Colonic mucosa (tissue), 4 donors: ENCODE measurements at places on chromosomes 7 and 10. TPM values are rescaled to one million over a fixed set of nuclear protein-coding genes. Genes with fewer than 3 reads are reported as not detected.

The MPP7 gene
- 30.8 TPM for total RNA-seq

The TMEM229A gene
- not detected for total RNA-seq

The SPDYE6 gene
- total RNA-seq: not detected

The PRXL2A gene
- 101 TPM for total RNA-seq

The HNRNPA2B1 gene
- total RNA-seq: 447 TPM

The MYPN gene
- total RNA-seq: 0.07 TPM

The SORBS1 gene
- 17.6 TPM for total RNA-seq

The CPVL gene
- total RNA-seq: 4.9 TPM

The FFAR4 gene
- total RNA-seq: 48.2 TPM

The ACTR3C gene
- total RNA-seq: 29.6 TPM

The LRRN3 gene
- total RNA-seq: 0.42 TPM

DNA sequence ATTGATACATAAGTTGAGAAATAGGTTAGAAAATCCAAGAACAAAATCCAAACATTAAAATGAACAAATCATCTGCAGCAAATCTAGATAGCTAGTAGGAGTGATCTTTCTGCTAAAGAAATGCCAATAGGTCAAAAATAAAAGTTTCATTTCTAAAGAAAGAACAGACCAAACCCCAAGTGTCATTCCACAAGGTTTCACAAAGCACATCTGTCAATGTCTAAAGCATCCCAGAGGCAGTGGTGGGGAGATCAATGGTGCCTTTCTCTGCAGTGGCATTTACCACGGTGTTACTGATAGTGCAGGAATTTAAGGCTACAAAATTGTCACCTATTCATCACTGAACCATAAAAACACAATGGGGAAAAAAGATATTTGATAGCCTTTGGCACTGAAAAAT lies 147.9 kb downstream of the PARD3 start:
- H3K36me3 ChIP-seq: no peaks in the 10 kb centered on the region
- no peak overlapping the region for H3K4me3 ChIP-seq

GRCh38 chr10:50544095-50544856 lies 79.5 kb downstream of the SGMS1 start:
- DNase-seq: no peak
- no peaks in the 10 kb centered on the region for H3K27me3 ChIP-seq
- H3K4me3 ChIP-seq: no peak overlapping the region
- no peaks in the 10 kb centered on the region for H3K4me1 ChIP-seq

GRCh38 chr10:110684800-110685446 lies 40.8 kb downstream of the RBM20 start:
- DNase-seq: no peak
- H3K4me1 ChIP-seq: no peaks in the 10 kb centered on the region
- no peaks in the 10 kb centered on the region for H3K36me3 ChIP-seq

DNA sequence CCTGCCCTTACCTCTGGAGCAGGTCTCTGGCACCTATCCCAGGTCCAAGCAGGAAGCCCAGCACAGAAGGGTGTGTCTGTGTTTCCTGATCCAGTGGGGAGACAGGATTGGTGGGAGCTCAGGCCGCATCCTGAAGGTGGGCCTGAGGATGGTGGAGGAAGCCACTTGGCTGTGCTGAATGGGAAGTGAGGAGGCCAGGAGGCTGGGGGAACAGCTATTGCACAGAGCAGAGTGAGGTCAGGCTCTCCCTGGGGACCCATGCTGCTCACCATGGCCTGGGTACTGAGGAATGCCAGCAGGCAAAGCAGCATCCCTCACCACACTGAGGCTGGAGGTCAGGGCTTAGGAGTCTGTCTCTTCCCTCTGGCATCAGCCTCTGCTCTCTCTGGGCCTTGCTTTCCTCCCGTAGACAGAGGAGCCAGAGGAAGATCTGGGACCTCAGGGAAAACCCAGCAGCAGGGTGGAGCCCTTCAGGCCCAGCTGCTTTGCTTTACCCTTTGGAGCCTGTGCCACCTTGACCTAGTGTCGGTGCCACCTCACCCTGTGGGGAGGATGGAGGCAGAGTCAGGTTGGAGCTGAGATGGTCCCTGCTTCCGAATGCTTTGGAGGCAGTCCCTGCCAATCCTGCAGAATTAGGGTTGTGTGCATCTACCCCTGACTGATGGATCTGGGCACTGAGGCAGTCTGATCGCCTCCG lies 39.0 kb downstream of the CDH23 start:
- no peak overlapping the region for H3K4me3 ChIP-seq
- H3K27me3 ChIP-seq: no peaks in the 10 kb centered on the region
- peak; percentile 44 for DNase-seq
- no peaks in the 10 kb centered on the region for H3K36me3 ChIP-seq
- H3K4me1 ChIP-seq: no peaks in the 10 kb centered on the region

DNA sequence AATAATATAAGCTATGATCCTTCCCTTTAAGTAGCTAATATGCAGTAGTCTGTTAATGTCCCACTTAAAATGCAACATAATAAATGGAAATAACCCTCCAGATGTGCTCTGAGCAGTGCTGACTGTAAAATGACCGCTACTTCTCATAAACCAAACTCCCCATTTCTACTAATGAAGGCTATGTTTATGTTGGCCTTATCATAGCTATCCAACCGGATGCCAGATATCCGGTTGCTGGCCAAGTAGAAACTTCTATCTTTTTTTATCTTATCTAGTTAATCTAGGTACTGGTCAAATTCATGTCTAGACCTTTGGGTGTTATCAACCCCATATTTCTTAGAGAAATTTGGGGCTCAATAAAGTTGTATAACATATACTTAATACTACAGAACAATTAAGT lies 56.6 kb downstream of the CHRM2 start:
- H3K4me3 ChIP-seq: no peak overlapping the region
- no peaks in the 10 kb centered on the region for H3K27me3 ChIP-seq
- no peaks in the 10 kb centered on the region for H3K4me1 ChIP-seq
- H3K27ac ChIP-seq: no peak overlapping the region
- no peaks in the 10 kb centered on the region for H3K36me3 ChIP-seq

GRCh38 chr7:143216151-143216550 lies 5.7 kb upstream of the TAS2R40 start:
- no peak overlapping the region for H3K4me3 ChIP-seq
- H3K4me1 ChIP-seq: no peaks in the 10 kb centered on the region
- no peaks in the 10 kb centered on the region for H3K27me3 ChIP-seq
- H3K36me3 ChIP-seq: no peaks in the 10 kb centered on the region
- H3K27ac ChIP-seq: no peak overlapping the region

DNA sequence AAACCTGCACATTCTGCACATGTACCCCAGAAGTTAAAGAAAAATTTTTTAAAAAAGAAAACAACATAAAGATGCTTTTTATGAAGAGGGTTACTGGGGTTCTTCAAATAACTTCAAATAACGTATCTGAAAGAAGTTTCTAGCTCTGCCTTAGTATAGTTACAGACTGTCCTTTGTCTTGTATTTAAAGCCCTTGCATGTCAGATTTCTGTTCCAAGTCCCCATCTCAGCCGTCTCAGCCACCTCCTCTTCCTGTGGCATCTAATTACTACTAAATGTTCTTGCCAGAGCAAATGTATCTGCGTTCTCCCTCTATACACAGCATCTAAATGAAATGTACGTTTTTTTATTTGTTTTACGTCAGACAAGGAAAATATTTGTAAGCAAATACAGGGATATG lies 89.4 kb upstream of the AKR1E2 start:
- DNase-seq: no peak
- H3K4me1 ChIP-seq: no peaks in the 10 kb centered on the region
- no peak overlapping the region for H3K27ac ChIP-seq

DNA sequence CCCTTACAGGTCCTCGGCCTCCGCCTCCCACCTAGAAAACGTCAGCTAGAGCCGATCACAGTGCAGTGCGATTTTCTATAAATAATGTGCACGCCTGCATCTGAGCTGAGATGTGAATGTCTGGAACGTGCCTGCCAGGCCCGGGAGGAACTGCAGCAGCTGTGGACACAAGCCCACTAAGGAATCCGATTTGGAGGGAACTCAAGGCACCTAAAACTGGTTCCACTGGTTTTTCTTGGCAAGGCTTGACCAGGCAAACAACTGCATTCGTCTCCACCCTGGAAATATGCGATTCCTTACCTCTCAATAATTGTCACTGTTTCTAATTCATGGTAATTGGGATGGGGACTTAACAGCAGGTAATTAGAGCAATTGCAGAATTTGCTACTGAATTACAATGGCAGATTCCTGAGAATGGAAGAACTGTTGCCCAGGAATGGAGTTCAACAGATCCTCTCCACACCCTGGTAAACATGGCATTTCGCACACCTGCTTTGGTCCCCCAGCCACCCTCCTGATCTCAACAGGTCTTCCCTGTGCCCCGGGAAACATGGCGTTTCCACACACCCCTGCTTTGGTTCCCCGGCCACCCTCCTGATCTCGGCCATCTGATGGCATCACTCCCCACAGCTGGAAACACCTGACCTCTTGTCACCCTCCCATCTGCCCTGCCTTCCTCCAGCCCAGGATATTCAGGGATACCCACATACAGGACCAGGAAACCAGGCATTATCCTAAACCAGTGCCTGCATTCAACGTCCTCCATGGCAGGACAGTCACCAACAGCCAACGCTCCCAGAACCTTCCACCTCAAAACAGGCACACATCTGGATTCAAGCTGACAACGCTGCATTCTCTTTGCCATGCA lies 76.0 kb downstream of the DIP2C start:
- H3K27ac ChIP-seq: no peak overlapping the region
- no peaks in the 10 kb centered on the region for H3K4me1 ChIP-seq
- no peaks in the 10 kb centered on the region for H3K27me3 ChIP-seq
- peak; percentile 82 for DNase-seq
- H3K4me3 ChIP-seq: no peak overlapping the region

DNA sequence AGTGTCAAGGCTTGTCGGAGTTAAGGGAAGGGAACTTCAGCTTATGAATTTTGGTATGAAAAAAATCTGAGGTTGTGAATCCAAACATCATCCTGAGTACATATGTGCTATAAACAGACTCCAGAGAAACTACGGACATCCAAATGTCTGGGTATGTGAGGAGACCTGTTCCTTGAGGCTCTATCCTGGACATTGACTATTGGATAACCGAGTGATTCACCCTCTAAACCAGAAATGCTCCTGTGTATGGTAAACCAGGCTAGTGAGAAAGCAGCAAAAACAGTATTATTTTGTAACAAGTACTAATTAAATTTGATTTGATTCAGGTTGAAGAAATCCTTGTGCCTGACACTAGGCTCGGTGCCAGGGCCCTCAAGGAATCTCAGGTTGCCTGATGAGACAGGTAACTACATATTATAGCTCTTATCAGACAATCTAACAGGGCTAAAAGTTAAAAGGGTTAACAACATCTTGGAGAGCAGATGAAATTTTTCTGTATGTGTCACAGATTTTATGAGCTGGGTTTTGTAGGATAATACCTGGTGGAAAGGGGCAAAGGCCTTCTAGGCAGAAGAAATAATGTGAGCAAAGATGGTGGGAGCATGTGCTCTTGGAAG lies 10.4 kb upstream of the STOX1 start:
- no peak overlapping the region for H3K4me3 ChIP-seq
- no peaks in the 10 kb centered on the region for H3K4me1 ChIP-seq
- no peak overlapping the region for H3K27ac ChIP-seq
- no peak for DNase-seq
- H3K27me3 ChIP-seq: no peaks in the 10 kb centered on the region
- no peaks in the 10 kb centered on the region for H3K36me3 ChIP-seq

- H3K4me1 ChIP-seq: peaks cover 3% of the 10 kb centered on the region
- no peak overlapping the region for H3K27ac ChIP-seq
- no peaks in the 10 kb centered on the region for H3K36me3 ChIP-seq
- no peak overlapping the region for H3K4me3 ChIP-seq
Observed at GRCh38 chr10:118745056-118745455, 9.7 kb downstream of the CACUL1 start.

GRCh38 chr7:43458330-43459018 lies 124.4 kb upstream of the STK17A start:
- no peak for DNase-seq
- no peaks in the 10 kb centered on the region for H3K36me3 ChIP-seq
- H3K4me3 ChIP-seq: no peak overlapping the region

- H3K27me3 ChIP-seq: no peaks in the 10 kb centered on the region
- peak overlapping the region; percentile 59 for H3K4me3 ChIP-seq
- H3K36me3 ChIP-seq: no peaks in the 10 kb centered on the region
- H3K4me1 ChIP-seq: peaks cover 6% of the 10 kb centered on the region
- H3K27ac ChIP-seq: peak overlapping the region; percentile 96
- DNase-seq: peak; percentile 68
Observed at GRCh38 chr10:112951359-112952281, 1.6 kb downstream of the TCF7L2 start.

DNA sequence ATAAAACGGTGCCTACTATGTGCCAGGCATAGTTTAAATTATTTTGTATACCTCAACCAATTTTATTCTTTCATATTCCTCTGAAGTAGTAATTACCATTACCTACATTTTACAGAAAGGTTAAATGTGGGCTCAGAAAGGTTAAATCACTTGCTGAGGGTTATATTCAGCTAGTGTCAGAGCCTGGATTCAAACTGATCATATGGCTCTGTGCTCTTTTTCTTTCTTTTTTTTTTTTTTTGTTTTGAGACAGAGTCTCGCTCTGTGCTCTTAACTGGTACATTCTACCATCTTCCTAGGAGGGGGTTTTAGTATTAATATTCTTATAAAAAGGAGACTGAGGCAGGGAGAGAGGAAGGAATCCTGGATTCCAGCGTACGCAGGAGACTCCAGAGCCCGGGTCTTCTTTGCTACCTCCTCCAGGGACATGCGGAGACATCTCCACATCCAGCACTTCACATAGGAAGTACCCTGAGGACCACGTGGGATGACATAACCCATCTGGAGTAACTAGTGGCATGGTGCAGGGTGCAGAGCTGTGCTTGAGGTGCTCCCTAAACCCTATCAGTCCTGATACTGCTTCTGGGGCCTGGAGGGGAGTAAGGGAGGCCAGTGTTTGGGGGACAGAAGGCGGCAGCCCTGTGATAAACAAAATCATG lies 29.6 kb upstream of the ATXN7L1 start:
- H3K4me3 ChIP-seq: no peak overlapping the region
- no peaks in the 10 kb centered on the region for H3K4me1 ChIP-seq
- no peak overlapping the region for H3K27ac ChIP-seq
- no peaks in the 10 kb centered on the region for H3K36me3 ChIP-seq
